Urinary bladder (tissue), 4 donors: ENCODE measurements at places on chromosomes 11 and 22.
A peak's percentile ranks its signal among the peaks of the same experiment; 100 is the strongest.

DNA sequence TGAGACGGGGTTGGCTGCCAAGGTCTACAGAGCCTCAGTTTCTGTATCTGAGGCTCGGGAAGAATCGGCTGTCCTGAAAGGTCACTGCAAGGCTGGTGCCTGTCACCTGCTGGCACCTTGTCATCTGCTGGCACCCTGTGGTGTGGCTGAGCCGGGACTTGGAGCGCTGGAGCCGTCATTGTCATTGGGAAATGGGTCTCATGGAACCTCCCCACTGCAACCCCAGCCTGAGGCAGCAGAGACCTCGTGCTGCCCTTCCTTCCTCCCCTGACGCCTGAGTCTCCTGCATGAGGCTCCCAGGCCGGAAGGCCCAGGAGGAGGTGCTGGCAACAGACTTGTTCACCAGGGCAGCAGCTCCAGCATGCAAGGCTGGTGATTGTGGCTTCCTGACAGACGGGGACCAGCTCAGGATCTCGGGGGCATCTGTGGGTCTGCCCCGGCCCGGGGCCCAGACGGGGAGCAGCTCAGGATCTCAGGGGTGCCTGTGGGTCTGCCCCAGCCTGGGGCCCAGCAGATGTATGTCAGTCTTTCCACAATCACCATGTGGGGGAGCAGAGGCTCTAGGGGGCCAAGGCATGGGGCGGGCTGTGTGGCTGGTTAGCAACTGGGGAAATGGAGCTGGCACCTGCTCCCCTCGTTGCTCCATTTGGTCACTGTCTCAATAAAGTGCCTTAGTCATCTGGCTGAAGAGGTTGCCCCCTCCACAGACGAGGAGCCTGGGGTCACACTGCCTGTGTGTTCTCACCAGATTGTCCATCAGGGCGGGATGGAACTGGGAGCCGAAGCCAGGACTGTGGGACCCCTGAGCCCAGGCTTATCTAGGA, 668.7 kb downstream of the BRD1 start:
- DNase-seq = no peak

DNA sequence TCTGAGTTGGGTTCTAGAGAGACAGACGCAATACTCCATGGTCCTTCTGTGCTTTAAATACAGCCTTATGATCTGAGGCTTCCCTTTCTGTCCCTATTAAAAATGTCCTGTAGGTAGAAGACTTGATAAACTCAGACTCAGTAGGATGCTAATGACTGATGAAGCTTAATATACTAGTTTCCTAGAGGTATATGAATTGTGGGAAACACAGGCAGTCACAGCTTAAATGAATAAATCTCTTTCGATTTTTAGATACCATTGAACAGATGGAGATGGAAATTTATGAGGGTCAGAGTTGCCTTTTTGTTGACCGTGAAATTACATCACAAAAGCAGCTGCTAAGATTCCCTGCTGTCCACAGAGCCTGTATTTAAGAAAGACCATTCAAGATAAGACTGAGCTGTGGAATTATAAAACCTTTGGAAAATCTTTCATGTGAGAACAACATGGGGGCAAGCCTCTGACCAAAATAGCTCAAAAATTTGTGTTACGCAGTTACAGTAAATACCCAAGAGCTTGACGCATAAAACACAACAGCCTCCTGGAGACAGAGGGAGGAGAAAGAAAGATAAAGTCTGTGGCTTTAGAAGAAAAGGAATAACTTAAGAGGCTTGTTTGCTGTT, 172.3 kb downstream of the AASDHPPT start:
- DNase-seq = peak; percentile 7

DNA sequence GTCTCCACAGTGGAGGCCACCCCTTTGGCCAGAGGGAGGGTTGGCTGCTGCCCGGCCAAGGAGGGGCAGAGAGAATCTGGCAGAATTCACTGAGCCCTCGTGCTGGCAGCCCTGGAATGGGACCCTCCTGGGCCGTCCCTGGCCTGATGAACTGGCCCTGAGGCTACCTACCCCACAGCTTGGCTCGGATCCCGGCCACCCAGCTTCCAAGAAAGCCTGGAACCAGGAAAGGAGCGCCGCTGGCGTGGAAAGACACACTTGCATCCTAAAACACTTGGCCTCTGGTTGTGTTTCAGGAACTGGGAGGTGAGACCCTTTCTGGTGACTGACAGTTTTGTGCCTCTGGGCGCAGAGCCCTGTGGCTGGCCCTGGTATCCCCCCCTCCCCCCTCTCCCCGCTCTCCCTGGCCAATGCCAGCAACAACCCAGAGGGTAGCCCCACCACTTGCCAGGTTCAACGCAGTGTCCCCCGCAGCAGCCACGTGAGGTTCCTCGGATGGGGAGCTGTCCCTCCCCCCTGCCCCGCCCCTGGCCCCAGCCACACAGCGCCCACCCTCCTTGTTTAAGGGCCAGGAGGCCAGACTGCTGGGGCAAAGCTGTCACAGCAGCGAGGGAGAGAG, 693 bp downstream of the NFAM1 start:
- DNase-seq = no peak

- no peak for DNase-seq
Measured at GRCh38 chr11:73510106-73510505, 87.8 kb downstream of the FAM168A start.

DNA sequence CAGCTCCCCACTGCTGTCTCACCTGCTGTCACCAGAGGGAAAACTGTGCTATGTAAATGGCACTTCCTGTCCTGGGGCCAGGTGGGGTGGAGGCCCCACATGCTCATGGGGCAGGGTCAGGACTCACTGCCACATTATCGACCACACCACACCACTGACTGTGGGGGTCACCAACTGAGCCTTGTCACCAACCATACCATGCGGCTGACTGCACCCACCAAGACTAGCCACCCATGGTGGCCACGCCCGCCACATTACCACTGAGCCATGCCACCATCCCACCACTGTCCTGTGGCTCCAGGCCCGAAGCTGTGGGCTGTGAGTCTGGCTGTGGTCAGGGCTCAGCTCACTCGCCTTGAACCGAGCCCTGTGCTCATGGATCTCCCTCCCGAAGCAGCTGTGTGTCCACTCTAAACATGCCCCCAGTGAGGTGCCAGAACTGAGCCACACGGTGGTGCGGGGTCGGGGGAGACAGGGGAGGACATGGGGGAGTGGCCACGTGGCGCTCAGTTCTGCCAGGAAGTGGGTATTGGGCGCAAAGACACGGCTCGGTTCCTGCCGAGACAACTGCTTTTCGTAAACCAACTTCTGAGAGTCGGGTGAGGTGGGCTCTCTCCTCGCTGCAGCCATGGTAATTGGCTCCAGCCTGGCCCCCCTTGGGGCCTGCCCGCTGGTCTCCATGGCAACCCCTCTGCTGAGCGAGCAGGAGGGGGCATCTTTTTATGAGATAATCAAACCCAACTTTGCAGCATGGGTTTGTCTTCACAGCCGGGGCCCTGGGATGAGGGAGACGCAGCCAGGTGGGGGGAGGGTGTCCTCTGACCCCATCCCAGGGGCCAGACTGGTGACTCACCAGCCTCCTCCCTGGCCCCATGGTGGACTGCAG, 23.2 kb downstream of the RTN4R start:
- DNase-seq = no peak

- no peak for DNase-seq
Measured at GRCh38 chr11:44835296-44835695, 108.5 kb downstream of the TSPAN18 start.

- DNase-seq = no peak
Measured at GRCh38 chr11:64372802-64373597, 14.0 kb downstream of the RPS6KA4 start.

- DNase-seq = no peak
Measured at GRCh38 chr22:24996420-24996952, 44.0 kb downstream of the KIAA1671 start.

DNA sequence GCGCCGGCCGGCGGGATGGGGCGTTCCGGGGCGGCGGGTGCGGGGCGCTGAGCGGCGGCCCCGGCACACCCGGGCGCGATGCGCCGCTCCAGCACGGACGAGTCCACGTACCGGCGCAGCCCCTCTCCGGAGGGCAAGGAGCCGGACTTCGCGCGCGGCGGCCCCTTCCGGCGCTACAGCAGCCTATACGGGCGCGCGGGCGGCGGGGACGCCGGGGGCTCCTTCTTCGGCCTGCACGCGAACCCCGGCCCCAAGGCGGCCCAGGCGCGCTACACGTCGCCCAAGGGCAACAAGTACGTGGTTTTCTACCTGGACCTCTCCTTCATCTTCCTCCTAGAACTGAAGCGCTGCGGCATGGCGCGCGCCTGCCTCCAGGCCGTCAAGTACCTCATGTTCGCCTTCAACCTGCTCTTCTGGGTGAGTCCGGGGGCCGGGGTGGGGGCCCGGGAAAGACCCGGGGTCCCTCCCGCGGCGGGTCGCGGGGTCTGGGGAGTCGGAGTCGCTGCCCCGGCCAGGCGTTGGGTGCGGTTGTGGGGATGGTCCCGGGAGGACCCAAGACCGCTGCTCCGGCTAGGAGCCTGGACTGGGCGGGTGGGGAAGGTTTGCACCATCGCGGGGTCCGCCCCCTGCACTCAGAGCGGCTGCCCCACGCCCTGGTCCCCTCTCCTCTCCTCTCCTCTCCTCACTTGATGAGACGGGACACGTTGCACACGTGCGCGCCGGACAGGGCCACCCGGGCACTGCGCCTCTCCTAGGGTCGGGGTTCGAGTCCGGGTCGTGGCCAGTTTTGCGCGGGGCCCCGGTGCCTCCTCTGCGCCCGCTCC, 7.5 kb downstream of the TSPAN4 start:
- DNase-seq = no peak

DNA sequence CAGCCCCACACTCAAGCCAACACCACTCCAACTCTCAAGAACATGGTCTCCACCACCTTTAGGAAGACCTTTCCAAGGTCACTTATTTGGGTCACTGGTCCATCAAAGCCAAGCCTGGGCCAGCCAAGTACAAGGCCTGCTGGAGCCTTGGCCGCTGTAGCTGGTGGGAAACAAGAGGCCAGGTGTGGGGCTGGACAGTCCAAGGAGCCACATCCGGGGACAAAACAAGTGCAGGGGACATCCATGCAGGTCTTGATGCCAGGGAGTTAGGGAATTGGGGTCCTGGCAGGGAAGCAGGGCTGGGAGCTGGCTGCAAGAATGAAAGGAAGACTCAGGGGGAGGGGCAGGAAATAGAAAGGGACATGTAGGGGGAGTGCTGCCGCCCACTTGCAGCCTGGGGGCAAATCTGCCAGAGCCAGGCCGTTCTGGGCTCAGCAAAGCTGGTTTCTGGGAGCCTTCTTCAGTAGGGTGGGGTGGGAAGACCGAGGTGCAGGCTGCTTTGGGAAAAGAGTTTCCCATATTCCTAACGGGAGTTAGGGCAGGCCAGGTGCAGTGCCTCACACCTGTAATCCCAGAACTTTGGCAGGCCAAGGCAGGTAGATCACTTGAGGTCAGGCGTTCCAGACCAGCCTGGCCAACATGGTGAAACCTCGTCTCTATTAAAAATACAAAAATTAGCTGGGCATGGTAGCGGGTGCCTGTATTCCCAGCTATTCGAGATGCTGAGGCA, 69.5 kb upstream of the ATXN10 start:
- DNase-seq = no peak

DNA sequence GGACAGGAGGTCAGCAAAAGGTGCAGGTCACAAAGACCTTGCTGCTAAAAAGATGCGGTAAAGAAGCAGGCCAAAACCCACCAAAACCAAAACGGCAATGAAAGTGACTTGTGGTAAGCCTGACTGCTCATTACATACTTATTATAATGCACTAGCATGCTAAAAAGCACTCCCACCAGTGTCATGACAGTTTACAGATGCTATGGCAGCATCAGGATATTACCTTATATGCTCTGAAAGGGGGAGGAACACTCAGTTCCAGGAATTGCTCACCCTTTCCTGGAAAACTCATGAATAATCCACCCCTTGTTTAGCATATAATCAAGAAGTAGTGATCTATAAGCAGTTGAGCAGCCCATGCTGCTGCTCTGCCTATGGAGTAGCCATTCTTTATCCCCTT, 45.2 kb upstream of the SLC5A12 start:
- DNase-seq = no peak

DNA sequence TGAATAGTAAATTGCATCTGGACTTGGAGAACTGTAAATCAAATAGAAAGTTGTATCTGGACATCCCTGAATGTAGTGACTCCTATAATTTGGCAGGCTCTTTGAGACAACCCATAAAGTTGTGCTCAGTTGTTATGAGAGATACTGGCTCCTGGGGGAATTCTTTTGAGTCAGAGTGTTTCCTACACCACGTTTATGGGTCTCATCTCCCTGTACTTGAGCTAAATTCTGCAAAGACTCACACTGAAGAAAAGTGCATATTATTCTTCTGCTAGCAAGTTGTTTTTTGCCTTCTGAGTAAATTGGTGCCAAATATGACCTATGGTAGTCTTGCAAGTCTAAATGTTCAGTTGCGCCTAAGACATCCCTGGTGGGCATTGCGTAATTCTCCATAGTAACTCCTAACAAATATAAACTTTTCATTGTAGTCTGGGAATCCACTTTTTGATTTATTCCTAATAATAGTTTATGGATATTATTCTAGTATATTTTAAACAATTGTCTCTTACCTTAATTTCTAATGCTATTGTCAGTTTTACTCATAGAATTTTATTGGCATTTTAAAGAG, 5.0 kb downstream of the ZNF215 start:
- DNase-seq = no peak
